Stimulated activated CD4-positive, alpha-beta T cell treated with anti-CD3 and anti-CD28 coated beads, Interleukin-2, amount 100 ng/mL, for 48 hours (primary cell): ENCODE measurements at places on chromosomes 5 and 9.

DNA sequence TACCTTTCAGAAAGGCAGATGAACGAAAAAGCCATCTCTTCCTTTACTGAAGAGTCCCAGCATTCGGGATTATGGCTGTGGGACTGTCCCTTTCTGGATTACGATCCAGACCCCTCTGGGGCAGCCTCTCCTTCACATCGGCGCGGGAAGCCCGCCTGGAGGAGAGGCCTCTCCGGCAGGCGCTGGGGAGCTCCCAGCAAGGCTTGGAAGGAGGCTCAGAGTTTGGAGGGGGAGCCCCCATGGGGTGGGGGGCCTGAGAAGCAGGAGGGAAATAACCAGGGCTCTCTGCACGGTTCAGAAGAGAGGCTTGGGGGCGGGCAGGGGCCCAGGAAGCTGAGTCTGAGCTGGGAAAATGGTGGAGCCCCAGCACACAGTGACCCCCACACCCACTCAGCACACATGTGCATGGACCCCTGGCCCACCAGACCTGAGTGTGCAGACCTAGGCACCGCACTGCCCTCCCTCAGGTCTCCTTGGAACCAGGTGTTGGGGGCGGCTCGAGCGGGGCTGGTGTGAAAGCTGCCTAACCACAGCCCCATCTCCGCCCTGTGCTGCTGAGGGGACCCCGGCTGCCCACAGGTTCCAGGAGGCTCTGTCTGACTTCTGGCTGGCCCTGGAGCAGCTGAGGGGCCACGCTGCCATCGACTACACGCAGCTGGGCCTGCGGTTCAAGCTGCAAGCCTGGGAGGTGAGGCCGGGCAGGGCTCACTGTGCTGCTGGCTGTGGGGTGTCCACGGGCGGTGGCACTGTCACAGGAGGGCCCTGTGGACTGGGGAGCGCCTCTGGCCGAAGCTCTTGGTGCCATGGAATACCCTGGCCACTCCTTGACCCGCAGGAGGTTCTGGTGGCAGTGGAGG is 4.5 kb downstream of the NOXA1 start:
- no peak for DNase-seq

DNA sequence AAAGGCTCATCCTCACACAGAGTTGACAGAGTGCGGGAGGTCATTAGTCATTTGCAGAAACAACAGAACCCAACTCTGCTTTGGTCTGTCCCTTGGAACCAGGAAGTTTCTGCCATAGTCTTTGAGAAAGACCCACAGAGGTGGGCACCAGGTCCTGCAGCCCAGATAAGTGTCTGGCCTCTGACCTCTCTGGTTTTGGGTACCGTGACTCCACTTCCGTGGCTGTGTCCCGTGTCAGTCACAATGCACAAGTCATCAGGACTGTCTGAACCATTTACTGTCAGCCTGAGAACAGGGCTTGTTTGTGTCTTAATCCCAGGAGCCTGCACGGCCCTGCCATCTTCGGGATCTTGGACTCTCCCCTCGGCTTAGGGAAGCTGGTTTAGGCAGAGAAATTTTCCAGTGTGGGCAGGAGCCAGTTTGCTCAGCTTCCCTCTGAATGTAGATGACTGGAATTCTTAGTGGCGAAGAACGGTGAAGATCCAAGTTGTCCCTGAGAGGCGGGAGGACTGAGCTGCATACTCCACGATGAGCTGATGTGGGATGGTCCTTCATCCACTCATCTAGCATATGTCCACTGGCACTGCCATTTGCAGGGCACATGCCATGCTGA is 11.9 kb downstream of the GSN start:
- DNase-seq = no peak

DNA sequence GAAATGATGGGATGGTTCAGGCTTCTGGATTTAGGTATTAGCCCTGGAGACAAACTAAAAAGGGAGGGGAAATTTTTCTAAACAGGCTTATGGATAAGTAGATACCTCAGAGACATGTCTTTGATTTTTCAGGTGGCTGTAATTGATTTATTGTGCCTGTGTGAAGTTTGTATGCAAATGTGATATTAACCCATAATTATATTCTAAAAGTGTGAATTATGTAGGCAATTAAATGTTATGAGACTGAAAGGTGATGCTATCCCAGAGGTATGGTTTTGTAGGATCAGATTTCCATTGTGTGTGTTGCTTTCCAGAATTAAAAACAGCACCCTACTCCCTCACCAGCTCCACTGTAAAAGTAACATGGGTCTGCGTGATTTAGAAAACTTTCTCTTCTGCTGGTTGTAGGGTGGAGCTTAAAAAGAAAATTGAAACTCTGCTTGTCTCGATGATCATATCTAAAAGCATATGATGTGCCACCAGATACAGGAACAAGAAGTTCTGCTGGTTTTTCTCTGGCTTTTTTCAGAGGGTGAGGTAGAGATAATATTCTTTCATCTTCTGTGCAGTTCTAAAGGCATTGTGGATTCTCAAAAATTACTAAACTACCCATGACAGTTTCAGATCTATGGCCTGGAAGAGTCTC is 71.8 kb upstream of the TAF11L2 start:
- DNase-seq = no peak

GRCh38 chr9:7756088-7756487 is 43.5 kb downstream of the DMAC1 start:
- DNase-seq = no peak

DNA sequence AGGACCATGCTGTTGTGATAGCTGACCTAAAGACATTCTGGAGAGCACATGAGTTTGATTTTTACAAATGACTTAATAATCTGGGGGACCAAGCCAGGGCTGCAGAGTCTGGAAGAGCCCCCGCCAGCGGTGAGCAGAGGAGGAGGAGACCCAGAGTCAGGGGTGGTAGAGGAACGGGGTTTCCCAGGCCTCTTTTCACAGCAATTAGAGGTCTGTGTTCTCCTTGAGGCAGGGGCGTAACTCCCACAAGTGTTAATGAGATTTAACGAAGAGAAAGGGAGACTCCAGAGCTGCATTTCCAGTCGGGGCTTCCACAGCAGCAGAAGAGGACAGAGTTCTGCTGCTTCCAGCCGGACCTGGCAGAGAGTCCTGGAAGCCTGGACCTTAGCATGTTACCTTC is 137.9 kb upstream of the SLC24A2 start:
- DNase-seq = no peak

GRCh38 chr5:148063861-148064260 is at the start of gene SPINK5:
TSS of gene SPINK5 (plus strand) at chr5:148063980. CDS start at chr5:148064045, 65 bp downstream.
- DNase-seq = no peak

DNA sequence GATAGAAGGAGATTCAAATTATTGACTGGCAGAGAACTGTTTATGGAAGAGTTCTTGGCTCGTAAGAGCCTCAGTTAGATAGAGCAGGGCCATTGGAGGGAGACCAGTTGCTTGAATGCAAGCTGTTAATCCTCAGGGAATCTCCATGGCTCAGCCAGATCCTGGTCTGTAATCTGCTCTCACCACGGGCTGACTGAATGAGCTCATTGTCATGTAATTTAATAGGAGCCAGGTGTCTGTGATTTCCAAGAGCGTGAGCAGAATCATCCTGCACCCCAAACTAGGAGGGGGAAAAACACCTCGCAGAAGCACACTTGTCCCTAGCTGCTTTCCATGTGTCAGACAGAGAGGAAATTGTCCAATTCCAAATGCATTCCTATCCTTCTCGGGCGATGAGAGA is 19.1 kb upstream of the KCNMB1 start:
- DNase-seq = no peak

DNA sequence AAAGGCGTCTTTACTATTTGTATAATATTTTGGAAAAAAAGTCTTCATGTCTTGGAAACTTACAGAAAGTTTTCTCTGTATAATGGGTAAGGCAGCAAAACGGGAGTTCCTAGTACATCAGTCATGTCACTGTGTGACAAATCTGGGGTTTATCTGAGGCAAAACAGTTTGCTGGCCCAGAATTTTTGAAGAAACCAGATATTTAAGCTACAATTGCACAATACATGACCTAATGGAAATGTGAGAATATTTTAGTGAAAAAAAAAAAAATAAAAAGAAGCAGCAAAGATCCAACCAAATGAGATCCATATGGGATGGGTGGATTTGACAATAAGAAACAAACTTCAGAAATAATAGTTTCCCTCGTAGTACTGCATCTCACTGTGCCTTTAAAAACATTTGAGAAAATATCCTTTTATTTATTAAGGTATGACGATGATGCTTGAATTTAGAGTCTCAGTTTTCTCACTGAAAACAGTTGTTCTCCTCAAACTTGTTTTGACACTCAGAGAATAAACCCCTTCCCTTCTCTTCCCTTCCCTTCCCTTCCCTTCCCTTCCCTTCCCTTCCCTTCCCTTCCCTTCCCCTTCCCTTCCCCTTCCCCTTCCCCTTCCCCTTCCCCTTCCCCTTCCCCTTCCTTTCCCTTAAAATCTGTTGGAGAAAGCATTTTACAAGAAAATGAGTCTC is 180.5 kb upstream of the TUT7 start:
- no peak for DNase-seq

DNA sequence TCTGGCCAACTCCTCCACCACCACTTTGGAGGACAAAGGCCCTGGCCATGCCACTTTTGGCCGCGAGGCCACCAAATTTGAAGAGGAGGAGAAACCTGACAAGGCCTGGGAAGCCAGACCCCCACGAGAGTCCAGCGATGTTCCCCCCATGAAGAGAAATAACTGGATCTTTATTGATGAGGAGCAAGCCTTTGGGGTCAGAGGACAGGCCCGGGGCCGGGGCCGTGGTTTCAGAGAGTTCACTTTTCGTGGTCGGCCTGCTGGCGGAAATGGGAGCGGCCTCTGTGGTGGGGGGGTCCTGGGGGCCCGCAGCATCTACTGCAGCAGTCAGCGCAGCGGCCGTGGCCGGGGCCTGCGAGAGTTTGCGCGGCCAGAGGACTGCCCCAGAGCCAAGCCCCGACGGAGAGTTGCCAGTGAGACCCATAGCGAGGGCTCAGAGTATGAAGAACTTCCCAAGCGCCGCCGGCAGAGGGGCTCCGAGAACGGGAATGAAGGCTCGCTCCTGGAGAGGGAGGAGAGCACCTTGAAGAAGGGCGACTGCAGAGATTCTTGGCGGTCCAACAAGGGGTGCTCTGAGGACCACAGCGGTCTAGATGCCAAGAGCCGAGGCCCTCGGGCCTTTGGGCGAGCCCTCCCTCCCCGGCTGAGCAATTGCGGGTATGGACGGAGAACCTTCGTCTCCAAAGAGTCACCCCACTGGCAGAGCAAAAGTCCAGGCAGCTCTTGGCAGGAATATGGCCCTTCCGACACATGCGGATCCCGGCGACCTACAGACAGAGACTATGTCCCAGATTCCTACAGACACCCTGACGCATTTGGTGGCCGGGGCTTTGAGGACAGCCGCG is 27.4 kb upstream of the POMT1 start:
- DNase-seq = no peak

DNA sequence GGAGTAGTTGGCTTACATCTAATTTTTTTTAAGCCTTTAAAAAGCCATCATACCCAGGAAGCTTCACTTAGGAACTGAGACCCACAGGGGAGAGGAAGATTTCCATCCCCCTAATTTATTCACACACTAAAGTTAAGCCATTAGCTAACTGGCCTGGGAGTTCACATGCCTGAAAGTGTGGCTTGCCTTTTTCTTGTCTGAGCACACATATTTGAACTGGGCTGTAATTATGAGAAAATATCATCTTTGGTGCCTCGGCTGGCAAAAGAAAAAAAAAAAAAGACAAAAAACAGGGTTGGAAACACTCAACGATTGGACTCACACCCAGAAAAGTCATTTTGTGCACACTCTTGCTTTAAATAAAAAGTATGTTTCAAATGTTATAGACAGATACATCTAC is 847.3 kb downstream of the MAT2B start:
- DNase-seq = no peak

GRCh38 chr9:135580664-135581380 is 19.3 kb downstream of the PAEP start:
- no peak for DNase-seq

- DNase-seq = no peak
Observed at GRCh38 chr9:78026416-78026815, 5.2 kb downstream of the GNAQ start.

GRCh38 chr9:108376140-108376539 is 479.6 kb downstream of the ACTL7B start:
- no peak for DNase-seq

DNA sequence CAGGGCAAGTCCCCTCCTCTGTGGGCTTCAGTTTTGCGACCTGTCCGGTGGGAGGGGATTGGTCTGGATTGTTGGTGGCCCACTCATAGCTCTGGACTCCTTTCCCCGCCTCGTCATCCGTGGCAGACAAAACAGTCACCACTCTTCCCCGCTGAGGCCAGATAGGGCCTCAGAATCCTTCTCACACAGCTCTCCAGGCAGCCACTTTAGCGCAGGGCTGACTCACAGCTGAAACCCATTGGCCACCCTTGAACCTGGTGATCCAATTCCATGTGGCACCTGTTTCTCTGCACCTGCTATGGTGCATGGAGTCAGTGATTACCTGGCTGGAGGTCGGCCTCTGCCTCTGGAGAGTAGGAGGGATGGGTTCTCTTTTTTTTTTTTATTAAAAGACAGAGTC is 15.8 kb upstream of the CACFD1 start:
- DNase-seq = no peak

DNA sequence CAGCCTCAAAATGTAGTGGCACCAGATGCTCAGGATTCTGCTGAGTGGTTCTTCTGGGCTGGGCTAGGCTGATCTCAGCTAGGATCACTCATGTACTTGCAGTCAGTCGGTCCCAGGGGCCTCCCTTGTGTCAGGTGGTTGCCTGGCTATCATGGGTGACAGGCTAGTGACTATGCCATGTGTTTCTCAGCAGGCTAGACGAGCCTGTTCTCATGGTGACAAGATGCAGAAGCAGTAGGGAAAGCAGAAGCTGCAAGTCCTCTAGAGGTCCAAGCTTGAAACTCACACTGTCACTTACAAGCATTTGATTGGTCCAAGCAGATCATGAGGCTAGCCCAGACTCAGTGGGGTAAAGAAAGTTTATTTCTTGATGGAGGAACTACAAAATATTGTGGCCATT is 15.2 kb upstream of the KCNMB1 start:
- DNase-seq = no peak

GRCh38 chr9:18499980-18500379 is 26.0 kb downstream of the ADAMTSL1 start:
- no peak for DNase-seq

GRCh38 chr9:128096616-128097536 is 28.8 kb downstream of the SLC25A25 start:
- no peak for DNase-seq

- DNase-seq = no peak
Observed at GRCh38 chr9:118529210-118529609, 825.0 kb downstream of the TLR4 start.

DNA sequence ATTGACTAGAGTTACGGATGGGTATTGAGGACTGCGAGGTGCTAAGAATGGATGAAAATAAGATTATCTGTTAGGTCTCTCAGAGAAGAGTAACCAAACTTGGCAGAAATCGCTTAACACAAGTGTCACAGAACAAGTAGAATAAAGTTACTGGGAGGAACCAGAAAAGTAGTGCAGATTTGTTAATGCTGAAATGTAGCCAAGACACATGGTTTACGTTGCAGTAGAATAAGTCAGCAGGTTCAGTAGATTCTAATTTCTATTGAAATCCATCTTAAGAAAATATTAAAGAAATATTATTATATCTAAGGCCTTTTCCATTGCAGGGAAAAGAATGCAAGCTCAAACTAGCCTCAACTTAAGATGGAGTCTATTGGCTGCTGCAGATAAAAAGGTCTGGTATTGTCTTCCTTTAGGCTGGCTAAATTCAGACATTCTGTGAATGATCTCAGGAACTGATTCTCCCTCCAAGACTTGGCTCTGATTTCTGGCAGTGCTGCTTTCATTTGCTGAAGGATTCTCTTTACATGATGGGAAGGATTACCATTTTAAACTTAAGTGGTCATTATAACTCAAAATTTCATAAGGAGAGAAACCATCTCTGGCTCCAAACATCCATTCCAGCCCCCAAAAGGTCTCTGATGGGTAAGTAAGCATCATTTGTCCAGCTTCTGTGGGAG is 314.9 kb downstream of the MARCHF11 start:
- DNase-seq = no peak

- DNase-seq = no peak
Observed at GRCh38 chr5:124199893-124200292, 546.5 kb downstream of the ZNF608 start.
